ENCODE measurements at places on chromosomes 3 and 15.

DNA sequence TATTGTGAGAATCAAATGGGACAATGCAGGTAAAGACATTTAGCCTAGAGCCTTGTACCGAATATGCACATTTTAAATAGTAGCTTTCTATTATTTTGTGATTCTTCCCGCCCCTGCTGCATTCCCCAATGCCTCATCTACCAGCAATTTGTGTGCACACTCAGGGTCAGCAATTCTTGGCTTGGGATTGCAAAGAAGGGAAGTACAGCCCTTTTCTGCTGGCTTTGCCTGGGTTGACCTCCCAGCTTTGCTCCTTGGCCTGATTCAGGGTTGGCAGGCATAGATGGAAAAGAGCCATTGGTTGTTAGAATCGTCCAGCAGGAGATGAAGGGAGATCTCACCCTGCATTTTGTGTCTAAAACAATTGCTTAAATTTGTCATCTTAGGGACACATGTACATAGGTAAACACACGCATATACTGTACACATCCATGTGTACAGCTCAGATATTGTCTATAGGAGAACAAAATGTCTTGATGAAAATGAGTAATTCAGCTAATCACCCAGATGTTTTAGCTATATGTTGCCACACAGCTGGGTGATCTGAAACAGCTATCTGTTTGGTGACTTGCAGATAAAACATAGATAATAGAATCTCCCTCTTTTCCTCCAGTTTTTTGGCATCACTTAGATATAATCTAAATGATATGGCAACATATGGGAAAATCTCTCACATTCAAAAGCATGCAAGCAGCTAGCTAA, 340.9 kb upstream of the TBL1XR1 start:
- DNase-seq: peak; percentile 67

- DNase-seq: no peak
These were observed 21.5 kb downstream of the CNOT10 start for GRCh38 chr3:32706348-32707025.

DNA sequence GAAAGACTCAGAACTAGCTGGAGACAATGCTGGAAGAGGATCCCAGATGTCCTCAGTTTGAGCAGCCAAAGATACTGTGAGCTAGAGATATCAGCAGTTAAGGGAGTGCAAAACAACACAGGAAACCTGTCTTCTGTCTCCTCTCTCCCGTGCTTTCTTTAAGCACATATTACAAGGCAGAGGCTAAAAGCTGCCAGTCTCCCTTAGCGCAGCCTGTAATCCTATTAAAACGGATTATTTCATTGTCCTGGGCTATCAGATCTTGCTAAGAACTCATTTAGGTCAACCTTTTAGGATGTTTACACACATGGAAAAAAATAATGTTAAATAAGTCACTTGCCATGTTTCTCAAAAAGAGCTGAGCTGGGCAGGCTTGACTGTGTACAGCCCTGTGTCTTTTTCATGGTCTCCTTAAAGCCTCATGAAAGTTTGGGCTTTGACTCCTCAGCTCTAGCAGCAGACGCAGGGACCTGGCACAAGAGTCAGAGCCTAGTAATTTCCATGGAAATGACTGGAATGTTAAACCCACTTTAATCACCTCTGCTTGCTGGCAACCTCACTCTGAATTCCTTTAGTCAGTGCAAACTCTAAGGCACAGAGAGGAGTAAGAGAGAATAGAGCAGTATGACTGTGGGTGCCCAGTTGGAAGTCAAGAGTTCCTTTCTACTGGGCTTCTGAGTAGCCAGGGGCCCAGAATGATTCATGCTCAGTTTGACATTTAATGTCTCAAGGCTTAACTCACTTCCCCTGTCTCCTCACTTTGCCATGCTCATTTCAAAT, 491.9 kb downstream of the NTRK3 start:
- DNase-seq: no peak

GRCh38 chr3:119726909-119727308, 24.1 kb downstream of the CFAP91 start:
- no peak for DNase-seq

DNA sequence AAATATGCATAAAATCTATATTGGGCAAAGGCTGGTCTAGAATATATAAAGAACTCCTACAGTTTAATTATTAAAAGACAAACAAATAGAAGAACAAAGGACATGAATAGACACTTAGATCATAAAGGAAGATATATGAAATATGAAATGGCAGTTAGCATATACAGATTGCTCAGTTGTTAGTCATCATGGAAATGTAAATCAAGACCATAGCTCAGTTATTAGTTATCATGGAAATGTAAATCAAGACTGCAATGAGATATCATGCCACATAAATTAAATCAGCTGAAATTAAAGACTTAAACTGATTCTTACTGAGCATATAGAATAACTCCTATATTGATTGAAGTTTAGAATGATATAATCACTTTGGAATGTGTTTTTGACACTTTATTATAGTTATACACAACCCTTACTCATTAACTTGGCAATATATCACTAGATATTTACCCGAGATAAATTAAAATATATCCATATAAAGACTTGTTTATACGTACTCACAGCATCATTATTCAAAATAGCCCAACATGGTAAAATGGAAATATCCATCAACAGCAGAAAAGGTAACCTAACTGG, 45.2 kb upstream of the GOLGA8B start:
- DNase-seq: no peak

DNA sequence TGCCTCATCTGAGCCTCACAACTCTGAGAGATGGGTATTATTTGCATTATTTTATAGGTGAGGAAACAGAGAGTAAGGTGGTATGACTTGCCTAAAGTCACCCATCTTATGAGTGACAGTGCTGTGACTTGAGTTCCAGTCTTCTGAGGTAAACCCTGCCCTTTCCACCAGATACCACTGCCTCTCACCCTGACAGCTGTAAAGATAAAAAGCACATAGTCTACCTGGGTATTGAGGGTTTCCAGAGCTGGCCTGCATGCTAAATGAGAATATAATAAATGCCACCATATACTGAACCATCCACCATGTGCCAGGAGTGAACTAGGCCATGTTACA, 25.6 kb downstream of the RASGRP1 start:
- DNase-seq: no peak

DNA sequence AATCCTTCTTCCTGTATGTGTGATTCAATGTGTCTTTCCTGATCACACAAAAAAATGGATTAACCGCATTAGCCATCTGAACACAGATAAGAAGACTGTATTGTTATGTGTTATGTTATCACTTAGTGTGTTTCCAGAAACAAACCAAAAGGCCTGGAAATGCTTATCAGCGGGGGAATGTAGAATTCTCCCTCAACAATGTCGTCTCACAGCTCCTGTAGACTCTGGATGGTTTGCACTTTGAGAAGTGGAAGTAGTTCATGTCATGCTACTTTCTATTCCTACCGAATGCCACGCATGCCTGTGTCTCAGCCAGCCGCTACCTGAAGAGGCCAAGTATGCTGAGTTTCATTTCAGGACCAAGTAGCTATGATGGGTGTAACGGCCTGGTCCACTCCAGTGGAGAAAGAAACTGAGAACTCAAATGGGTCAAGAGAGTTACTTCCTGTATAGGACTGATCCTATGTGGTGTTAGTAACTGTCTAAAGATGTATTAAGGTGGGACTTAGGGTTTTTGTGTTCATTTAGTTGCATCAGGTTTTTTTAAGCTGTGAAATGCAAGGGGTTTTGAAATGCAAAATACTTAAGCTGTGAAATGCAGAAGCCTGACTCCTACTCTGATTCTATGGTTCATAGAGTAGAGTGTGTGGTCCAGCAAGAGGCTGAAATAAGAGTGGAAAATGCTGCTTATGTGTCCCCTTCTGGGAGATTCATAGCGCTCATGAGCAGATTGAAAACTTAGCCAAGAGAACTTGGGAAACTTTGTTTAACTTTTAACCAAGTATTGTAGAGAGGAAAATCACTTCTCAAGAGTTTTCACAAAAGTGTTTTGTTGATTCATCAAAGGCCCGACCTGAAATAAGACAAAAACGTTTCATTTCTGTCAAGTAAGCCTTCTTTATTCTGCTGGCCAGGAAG, 118.5 kb upstream of the LMOD3 start:
- no peak for DNase-seq

DNA sequence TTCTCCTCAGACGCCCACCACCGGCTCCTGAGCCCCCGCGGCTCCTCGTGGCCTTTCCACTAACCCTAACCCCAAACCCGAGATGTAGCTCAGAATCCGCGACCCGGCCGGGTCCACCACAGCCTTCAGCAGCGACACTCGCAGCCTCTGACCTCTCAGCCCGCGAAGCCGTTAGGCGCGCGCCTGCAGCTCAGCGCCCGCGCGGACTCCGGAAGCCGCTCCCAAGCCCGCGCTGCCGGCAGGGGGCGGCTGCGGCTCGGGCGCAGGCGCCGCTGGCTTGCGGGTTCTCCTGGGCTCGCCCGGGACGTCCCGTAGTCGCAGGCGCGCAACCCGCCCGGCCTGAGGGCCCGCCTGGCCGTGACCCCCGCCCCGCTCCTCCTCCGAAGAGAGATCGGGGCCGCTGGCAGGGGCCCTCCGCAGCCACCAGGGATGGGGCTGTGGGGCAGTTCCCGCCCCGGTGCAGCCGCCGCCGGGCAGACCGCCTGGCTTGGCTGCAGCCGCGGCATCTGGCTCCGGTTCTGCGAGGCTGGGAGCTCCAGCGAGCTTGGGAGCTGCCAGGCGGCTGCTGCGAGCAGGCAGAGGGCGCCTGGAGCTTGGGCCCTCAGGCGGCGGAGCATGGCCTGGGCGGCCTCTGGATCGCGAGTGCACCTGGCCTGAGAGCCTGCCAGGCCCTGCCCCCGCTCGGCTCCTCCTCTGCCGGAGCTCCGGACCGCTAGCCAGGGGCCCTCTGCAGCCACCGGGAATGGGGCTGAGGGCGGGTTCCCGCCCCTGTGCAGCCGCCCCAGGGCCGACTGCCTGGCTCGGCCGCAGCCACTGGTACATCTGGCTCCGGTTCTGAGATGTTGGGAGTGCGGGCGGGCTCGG, 120.7 kb downstream of the LMLN start:
- peak; percentile 86 for DNase-seq

DNA sequence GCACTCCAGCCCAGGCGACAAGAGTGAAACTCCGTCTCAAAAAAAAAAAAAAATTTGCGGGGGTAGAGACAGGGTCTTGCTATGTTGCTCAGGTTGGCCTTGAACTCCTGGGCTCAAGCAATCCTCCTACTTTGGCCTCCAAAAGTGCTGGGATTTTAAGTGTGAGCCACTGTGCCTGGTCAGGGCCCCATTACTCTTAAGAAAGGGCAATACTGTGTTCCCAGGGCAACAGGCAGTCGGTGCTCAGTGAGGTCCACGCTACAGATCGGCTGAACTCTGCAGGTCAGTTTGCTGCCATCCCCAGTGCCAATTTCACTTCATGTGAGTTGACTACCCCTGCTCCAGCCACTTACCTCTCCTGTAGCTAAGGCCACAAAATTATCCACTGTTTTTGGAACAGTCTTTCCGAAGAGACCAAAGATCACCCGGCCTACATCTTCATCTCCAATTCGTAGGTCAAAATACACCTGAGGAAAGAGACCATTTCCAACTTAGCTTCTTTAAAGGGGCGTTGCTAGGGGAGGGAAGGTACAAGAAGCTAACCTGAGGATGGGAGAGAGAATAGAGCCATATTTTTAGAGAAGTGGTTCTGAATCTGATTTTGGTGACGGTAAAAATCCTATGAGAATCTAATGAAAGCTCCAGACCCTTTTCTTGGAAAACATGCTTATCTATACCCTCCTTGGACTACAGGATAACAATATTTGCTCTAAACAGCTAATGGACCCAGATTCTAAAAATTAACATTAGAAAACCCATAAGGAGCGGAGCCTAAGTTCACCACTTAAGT, 939 bp downstream of the PPIB start:
- no peak for DNase-seq

- peak; percentile 47 for DNase-seq
These were observed 688 bp downstream of the SETD5 start for GRCh38 chr3:9397906-9398699.

- DNase-seq: no peak
These were observed 241.5 kb upstream of the WNT5A start for GRCh38 chr3:55728461-55729100.

- DNase-seq: peak; percentile 10
These were observed 95.8 kb upstream of the KLF13 start for GRCh38 chr15:31230630-31231485.

- DNase-seq: no peak
These were observed 192.9 kb upstream of the SLITRK3 start for GRCh38 chr3:165389064-165389463.

DNA sequence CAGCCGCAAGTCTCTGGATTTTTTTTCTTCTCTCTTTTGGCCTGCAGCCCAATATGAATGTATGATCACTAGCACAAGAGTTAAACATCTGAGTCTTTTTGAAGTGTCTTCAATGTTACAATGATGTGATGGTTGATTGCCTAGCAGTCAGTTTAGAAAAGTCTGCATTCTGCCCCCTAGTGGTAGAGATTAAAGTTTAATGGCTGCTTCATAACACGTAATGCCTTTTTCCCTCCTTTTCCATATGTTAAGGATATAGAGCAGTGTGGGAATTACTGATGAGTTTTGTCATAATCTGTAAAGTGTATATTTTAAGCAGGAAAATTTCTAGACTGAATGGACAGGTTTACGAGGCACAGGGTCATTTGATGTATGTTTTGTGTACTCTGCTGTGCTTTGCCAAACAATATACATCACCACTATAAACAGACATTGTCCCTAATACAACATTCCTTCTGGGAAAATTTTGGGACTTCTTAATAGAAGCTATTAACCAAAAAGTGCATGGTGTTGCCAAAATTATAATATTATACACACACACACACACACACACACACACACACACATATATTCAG, 1038.5 kb upstream of the NR2F2 start:
- DNase-seq: no peak

- DNase-seq: no peak
These were observed 100.0 kb upstream of the IQSEC1 start for GRCh38 chr3:13173186-13173585.

DNA sequence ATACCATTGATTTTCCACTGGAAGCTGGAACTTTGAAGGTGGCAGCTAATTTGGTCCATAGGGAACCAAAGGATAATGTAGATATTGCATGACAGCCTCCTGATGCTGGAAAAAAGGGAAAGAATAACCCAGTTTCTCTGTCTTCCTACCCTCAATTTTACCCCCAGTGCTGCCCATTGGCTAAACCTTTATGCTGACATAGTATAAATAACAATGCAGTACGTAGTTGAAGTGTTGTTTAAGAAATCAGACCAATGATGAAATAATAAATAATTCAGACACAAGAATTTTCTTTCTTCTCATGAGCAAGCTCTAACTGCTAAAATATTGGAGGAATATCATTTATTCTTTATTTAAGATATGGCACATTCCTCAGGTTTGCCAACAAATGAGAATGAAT, 843.4 kb downstream of the EPHA3 start:
- DNase-seq: no peak

DNA sequence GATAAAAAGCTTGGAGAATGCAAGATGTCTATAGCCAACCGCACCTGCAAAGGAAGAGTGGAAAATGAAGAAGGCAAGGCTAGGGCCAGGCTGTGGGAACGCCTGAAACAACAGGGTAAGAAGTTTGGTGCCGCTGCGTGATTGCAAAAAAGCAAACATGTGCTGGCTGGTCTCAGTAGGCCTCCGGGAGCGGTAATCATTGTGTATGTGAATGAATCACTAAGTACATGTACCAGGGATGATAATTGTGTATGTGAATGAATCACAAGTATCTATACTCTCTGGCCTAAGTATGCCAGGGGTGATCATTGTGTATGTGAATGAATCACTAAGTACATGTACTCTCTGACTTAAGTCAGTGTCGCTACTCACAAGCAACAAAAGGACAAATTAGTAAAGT, 40.3 kb upstream of the PARL start:
- DNase-seq: no peak
